ENCODE measurements at places on chromosomes 1 and 21.
A peak's percentile ranks its signal among the peaks of the same experiment; 100 is the strongest.

GRCh38 chr1:920010-920409 is 3.7 kb upstream of the SAMD11 start:
- DNase-seq = no peak

- DNase-seq = no peak
Observed at GRCh38 chr1:104125266-104125665, 375.6 kb downstream of the AMY1C start.

DNA sequence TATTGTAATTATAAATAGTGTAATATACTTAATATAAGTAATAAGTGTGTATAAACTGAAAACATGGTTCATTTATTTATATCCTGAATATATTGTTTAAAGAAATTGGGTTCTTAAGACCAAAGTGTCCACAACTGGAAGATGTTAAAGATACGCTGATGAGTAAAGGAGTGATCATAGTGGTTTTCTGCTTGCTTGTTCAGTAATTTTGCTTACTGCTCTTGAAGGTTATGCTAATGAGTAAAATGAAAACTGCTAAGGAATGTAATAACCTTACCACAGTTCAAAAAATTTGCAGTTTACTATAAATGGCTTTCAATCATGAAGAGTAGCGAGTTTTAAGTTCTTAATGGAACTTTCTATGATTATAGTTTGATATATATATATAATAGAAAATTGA is 22.0 kb downstream of the DONSON start:
- DNase-seq = no peak

GRCh38 chr1:115182012-115182715 is 92.9 kb upstream of the TSPAN2 start:
- no peak for DNase-seq

- DNase-seq = no peak
Observed at GRCh38 chr1:27572679-27573426, 31.1 kb downstream of the AHDC1 start.

DNA sequence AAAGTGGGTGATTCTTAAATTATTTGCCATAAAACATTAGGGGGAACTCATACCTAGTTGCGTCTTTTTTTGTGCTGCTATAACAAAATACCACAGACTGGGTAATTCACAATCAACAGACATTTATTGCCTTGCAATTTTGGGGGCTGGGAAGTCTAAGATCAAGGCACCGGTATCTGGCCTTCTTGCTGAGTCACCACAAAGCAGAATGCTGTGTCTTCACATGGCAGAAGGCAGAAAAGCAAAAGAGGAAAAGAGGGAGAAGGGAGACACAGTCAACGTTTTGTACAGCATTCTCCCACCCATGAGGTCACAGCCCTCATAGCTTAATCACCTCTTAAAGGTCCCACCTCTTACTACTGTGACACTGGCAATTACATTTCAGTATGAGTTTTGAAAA is 291.0 kb downstream of the CHRM3 start:
- no peak for DNase-seq

GRCh38 chr1:107964336-107965109 is 457 bp downstream of the VAV3 start:
- DNase-seq = peak; percentile 18

DNA sequence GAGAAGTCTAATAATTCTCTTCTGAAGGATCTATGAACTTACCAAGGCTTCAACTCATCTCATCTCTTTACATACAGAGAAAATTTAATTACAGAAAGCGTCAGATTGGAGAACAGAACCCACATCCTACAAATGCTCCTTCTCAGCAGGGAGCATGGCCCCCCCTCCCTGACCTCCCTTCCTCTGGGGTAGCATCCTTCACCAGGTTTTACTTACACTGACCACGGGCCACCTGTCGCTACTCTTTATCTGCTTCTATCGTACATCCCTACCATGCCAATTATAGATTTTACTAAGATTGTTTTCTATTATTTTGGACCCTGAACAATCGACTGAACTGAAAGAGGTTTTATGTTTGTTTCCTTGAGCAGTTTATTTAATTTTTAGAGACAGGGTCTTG is 25.8 kb downstream of the RIPPLY3 start:
- DNase-seq = no peak

- no peak for DNase-seq
Observed at GRCh38 chr1:52053862-52054261, 1.1 kb downstream of the TXNDC12 start.
